ENCODE measurements at places on chromosomes 1 and 21.
A peak's percentile ranks its signal among the peaks of the same experiment; 100 is the strongest.

- DNase-seq, result peak; percentile 91
Measured at GRCh38 chr21:44927587-44928461, 7.1 kb upstream of the ITGB2 start.

- DNase-seq, result no peak
Measured at GRCh38 chr1:222823695-222824094, 8.9 kb downstream of the DISP1 start.

- DNase-seq, result no peak
Measured at GRCh38 chr1:119778886-119779560, 10.3 kb upstream of the HMGCS2 start.

DNA sequence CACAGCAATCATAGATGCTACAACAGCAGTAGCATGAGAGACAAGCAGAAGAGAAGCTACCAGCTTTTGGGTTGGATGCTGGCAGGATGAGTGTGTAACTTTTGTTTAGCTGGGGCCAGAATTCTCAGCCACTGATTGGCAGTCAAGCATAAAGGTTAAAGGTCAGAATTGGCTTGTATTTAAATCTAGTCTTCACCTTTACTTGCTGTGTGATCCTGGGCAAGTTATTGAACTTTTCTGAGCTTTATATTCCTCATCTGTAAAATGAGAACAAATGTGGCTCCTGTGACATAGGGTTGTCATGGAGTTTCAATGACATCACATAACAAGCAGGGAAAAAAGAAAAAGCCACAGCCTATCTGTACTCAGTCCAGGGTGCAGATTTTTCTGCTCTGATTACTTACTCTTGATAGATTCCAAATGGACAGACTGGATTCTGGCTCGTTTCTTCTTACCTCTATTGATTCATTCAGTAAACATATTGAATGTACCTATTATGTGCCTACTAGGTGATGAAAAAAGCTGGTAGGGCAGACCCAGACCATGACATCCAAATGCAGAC, 2.8 kb upstream of the AZIN2 start:
- DNase-seq, result no peak

GRCh38 chr1:1433804-1434130, 1.7 kb upstream of the VWA1 start:
- DNase-seq, result no peak

GRCh38 chr21:41065539-41065938, 102.4 kb upstream of the BACE2 start:
- DNase-seq, result no peak
